Activated T-helper 1 cell treated with anti-CD3 and anti-CD28 coated beads, Interleukin-2, amount 50 U/mL, for 16 hours (primary cell): ENCODE measurements at places on chromosomes 12 and 14.

DNA sequence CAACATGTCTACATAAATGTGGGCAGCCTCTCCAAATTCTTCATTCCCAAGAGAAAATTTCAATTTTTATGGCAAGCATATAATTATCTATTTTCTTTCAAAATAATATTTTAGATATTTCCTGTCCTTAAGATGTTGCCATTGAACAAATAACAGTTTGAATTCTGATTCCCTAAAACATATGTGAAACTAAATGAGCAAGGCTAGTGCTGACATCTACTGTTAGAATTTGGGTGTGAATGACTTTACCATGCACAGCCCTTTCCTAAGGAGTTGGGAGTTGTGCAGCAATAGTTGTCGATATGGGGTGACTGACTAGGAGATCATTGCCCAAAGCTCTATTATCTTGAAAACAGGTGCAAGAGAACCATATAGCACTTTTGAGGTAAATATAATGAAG lies 108.2 kb upstream of the SLC38A4 start:
- no peak for DNase-seq

DNA sequence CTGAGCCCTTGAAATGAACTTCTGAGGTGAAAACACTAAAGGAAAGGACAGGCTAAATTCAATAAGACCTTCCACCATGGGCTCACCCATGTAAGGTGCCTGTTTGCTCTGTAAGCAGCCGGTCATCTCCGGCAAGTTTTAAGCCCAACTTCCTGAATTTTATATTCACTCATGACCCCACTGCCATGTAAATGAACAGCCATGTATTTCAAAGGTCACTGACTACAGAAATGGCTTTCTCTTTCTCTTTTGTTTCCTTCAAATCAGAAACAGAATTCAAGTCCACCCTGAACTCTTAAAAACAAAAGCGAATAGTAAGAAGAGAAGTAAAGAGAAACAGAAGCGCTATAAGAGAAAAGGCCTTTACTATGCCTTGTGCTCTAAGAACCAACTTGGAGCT lies 61.7 kb upstream of the OVCH1 start:
- DNase-seq = no peak

- DNase-seq = no peak
Observed at GRCh38 chr12:91810077-91810476, 335.6 kb downstream of the BTG1 start.

DNA sequence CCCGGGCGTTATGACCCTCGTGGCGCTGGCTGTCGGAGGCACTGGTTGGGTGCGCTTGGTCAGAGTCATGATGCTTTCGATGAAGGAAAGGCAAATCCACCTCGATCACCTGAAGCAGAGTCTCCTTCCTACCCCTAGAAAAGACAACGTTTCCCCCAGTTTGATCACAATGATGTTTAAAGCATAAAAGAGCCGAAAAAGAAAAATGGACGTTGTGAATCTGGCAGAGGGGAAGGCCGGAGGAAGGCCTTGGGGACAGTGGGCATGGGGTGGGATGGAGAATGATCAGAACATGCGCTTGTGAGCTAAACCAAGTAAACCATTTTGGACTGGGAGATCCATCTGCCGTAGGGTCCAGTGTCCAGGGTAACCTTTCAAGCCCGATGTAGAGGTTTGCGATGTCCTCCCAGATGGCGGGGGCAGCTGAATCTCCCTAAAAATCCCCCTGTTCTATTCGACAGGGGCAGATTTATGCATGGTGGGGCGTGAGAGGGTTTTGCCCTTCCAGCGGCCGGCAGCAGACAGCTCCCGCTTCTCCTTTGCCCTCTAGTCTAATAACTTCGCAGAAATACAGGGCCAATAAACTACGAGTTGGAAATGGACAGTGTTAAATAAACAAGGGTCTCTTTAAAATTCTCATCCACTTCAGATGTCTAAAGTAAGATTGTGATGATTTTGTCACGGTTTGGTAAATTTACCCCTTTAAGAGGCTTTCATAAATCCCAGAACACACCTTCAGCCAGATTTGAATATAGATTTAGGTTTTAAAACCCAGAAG lies 2.3 kb upstream of the OTX2 start:
- DNase-seq = no peak

- no peak for DNase-seq
Observed at GRCh38 chr12:93682846-93683261, 5.7 kb downstream of the CRADD start.

DNA sequence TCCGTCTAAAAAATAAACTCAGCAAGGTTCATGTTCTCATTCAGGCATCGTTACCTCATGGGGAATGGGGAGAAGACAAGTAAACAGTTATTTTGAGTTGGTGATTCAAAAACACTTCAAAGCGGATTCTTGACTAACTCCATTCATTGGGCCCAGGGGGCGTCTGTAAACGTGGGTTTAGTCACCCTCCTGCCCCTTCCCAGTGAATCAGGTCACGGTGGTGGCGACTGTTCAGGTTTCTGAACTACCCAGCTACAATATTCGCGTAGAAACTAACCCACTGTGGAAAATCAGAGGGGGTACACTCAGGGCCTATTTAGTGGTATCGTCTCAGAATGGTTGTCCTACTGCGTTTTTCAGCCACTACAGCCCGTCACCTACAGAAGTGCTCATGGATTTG lies 15.2 kb downstream of the OR6S1 start:
- DNase-seq = no peak

DNA sequence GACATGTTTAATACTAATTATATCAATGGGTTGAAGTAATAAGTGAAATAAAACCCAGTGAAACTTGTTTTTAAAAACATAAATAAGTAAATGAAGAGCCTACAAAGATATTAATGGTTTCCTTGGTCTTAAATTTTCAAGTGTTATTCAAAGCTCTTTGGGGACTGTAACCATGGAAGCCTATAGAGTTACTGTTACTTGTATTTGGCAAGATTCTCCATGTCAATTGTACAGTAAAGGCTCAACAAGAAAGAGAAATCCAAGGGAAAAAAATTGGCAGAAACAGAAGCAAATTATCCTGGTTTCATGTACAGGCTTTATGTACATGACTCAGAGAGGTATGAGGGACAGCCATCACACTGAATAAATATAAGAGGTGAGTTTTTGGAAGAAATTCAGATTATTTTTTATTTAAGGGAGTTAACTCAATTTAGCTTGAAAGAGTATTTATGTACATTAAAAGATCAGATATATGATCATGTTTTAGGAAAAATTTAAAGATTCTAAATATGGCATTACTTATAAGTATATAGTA lies 151.1 kb upstream of the HMGA2 start:
- DNase-seq = no peak

- no peak for DNase-seq
Observed at GRCh38 chr12:6057700-6058099, 66.8 kb downstream of the VWF start.

DNA sequence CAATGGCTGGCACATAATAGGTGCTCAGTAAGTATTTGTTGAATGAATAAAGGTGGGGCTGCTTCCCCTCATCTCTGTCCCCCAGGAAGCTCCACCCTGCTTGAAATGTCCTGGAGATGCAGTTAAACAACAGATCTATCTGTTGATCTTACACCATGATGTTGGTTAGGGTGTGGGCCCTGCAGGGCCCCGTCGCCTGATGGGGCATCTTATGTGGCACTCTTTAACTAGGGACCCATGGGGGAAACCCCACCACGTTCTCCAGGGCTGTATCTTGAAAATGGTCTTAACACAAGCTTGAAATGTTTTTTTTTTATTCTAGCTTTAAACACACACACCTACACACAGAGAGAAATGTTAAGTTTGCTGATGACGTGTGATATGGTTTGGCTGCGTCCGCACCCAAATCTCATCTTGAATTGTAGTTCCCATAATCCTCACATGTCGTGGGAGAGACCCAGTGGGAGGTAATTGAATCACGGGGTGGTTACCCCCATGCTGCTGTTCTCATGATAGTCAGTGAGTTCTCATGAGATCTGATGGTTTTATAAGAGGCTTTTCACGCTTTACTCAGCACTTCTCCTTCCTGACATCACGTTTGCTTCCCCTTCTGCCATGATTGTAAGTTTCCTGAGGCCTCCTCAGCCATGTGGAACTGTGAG lies 741.7 kb downstream of the VRK1 start:
- no peak for DNase-seq

DNA sequence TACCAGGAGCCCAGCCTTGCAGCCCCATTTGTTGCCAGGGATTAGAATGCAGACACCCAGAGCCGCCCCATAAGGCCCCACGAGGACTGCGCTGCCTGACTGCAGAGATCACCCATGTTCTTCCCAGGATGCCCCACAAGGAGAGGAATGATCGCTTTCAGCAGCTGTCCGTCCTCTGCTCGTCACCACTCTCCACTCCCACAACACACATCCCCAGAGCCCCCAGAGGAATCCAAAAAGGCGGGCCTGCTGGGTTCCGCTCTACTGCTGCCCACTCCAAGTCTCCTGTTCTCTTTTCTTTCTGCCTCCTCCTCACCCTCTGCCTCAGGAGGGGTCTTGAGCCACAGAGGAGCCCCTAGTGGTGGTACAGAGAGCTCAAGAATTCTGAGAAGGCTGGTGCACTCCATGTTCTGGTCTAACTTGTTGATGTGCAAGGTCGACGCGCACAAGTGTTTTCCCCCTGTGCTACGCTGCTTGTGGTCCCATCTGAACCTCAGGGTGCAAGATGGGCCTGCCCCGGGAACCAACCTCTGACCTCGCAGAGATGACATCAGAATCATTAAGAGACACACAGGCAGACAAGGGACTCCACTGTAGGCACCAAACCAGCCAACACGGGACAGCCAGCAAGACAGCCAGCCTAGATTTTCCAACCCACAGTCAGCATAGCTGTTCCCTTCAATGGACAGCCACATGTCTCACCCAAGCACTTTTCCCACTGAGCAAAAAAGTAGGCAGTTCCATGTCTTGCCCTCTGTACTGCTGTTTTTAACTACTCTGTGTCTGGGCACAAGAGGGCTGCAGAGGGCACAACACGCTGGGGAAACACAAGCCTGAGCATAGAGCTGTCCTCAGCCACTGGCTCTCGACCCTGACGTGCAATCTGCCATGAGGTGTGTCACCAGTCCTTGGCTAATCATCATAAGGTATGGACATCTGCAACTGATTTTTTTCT lies 29.9 kb downstream of the PXN start:
- no peak for DNase-seq

GRCh38 chr14:101026341-101026740 lies 122.8 kb upstream of the RTL1 start:
- no peak for DNase-seq

- DNase-seq = no peak
Observed at GRCh38 chr12:16756833-16757555, 151.0 kb upstream of the LMO3 start.

- DNase-seq = no peak
Observed at GRCh38 chr14:73462048-73462715, 3.8 kb upstream of the NUMB start.

DNA sequence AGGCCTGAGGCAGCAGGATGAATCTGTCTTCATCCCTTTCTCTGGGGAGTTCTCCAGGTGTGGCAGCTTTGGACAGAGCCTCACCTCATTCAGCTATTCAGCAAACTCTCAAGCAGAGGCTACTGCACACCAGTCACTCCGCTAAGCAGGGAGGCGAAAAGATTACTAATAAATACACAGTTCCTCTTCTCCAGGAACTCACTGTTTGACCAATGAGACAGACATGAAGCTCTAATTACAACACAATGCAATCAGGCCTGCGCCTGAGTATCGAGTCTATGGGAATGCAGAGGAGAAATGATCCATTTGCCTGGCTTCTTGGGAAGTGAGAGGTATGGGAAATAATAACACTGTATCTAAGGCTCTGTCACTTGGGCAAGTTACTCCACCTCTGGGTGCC lies 178.1 kb downstream of the CRADD start:
- no peak for DNase-seq

- DNase-seq = no peak
Observed at GRCh38 chr14:37019488-37019887, 152.9 kb downstream of the SLC25A21 start.

DNA sequence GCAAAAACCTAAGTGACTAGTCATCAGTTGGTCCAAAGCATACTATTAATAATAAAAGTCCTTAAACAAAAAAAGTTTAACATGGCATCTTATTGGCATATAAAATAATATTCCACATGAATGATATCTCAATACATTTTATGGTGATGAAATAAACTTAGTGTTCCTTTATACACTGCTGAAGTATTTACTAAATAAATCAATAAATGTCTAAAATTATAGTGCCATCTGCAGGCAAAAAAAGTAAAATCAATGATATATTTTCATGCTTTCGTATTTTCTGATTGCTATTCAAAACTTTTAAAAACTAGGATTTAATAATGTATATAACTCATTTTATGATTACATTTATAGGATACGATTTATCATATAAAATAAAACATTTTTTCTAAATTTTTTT lies 30.5 kb downstream of the PUS7L start:
- DNase-seq = no peak

- DNase-seq = no peak
Observed at GRCh38 chr12:103737881-103738280, 103.2 kb downstream of the NT5DC3 start.

DNA sequence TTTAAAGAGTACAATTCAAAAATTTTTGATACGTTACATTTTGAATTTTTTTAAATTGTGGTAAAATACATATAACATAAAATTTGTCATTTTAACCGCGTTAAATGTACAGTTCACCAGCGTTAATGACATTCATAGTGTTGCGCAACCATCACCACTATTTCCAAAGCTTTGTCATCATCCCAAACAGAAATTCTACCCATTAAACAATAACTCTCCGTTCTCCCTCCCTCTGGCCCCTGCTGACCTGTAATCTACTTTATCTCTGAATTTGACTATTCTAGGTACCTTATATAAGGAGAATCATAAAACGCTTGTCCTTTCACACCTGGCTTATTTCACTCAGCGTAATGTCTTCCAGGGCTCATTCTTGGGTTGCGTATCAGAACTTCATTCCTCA lies 69.1 kb upstream of the DYNC1H1 start:
- no peak for DNase-seq

- DNase-seq = no peak
Observed at GRCh38 chr14:74698465-74698864, 14.4 kb downstream of the AREL1 start.

GRCh38 chr14:37202265-37202664 lies 4.5 kb downstream of the MIPOL1 start:
- no peak for DNase-seq

DNA sequence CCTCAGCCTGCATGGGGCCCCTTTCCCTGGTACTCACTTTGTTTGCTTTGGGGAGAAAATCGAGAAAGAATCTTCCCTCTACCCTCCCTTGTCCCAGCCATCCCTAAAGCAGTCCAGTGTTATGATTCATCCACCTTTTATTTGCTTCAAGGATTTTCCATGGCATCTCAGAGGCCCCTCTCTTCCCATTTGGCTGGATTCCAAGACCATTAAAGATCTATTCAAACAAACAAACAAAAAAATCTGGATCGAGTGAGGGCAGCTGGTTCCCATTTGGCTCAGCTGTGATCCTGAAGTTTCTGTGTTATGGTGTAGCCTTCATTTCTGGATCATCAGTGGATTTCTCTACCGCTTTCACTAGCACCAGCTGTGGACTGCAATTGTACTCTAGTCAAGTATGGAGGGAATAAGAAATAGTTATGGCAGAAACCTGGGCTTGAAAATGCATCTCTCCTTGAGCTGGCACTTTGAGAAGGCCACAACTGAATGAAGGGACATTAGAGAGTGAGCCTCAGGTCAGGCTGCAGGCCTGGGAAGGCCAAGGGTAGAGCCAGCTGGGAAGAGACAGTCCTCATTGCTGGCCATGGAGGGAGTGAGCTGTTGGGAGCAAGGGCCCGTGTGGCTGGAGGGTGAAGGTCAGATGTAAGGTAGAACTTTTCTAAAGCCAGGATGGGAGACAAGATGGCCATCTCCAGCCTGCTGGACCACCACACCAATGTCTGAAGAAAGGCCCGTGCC lies 13.7 kb downstream of the KRT71 start:
- DNase-seq = no peak
